ENCODE measurements at places on chromosomes 4 and X.
A peak's percentile ranks its signal among the peaks of the same experiment; 100 is the strongest.

DNA sequence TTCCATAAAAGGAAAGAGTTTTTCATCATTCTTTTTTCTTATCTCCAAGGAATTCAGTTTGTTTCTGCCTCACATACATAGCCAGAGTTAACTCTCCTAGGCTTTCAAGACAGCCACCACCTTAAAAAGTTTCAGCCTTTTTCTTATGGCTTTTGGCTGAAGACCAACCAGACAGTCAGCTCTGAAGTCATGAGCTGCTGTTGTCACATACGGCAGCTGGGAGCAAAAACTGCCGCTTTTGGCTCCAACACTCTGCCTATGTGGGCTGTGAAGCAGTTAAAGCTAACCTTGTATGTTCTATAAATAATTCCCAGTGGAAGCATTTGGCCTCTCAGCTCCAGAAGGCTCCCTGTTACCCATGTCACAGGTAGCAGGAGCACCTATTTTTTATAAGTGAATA lies 104.1 kb downstream of the KLHL4 start:
- DNase-seq, result no peak

DNA sequence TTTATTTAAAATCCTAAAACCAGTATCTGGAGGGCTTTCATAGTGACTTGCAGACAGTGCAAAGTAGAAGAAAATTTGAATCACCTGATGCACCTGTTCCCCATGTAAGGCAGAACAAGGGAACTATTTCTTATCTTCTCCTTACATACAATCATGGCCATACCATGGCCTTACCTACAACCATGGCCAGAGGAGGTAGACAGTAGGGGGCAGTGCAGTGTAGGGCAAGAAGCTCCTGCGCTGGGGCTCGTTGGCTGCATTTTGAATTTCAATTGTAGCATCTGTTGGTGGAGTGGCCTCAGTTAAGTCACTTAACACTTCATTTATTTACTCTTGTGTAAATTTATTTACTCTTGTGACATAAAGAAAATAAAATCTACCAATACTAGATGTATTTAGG lies 33.0 kb downstream of the GALNTL6 start:
- DNase-seq, result peak; percentile 10

DNA sequence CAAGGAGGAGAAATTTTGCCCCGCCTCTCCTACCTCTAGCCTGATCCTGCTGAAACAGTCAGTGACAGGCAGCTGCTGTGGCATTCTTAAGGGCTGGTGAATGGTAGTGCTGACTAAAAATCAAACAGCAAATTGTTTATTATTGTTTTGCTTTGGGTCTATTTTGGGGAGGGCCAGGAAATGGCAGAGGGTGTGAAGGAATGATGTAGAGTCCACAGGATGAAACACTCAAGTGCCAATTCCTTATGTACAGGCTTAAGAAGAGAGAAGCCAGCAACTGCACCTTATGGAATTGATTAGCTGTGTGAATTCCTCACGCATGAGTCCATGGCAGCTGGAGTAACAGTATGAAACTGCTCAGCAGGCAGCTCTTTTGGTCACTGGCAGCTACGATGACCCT lies 39.7 kb downstream of the VEGFC start:
- no peak for DNase-seq

- no peak for DNase-seq
Observed at GRCh38 chrX:126141014-126141413, 25.1 kb downstream of the DCAF12L2 start.

DNA sequence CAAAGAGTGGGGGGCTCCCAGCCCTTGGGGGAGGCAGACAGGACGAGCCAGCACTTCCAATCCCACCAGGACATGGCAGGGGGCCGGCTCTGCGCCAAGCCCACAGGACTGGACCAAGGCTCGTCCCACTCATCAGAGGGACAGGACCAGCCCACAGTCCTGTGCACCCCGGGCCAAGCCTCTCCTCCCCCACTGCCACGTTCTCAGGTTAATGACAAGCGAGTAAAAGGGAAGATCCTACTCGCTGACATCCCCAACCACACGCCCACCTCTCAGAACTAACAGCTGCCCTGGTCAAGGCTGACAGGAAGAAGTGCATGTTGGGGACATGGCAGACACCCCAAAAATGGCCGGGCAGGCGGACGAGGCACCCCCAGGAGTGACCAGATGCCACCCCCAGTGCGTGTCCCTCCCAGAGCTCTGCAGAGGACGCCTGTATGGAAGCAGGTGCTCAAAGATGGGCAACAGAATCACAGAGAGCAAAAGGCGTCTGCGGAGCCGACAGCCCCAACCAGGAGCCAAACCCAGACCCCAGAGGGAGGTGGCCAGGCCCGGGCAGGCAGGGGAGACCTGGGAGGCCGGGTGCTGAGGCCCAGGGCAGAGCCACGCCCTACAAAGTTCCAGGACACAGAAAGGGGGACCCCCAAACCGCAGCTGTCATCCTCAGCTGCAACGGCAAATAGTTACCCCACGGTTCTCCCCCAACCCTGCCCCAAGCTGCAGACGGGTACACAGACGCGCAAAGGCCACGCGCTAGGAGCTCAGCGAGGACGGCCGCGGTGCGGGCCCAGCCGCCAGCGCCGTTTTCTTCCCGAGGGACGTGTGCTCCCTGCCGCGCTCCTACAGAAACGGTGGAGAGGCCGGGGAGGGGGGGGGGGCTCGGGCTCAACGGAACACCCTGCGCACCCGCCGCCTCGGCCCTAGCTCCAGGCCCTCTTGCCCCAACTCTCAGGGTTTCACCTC lies 1.7 kb downstream of the CTBP1 start:
- no peak for DNase-seq

DNA sequence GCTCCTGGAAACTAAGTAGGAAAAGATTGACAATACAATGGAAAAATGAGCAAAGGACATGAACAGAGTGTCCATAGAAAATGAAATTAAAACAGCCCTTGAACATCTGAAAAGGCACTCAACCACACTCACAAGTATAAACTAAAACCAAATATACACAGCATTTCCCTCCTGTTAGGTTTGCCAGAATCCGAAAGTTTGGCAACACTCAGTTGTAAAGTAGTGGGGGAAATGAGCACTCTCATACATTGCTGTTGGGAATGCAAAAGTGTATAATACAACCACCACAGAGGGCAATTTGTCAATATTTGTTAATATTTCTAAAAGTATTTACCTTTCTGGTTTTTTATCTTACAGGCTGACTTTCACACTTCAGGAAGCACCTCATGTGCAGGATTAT lies 84.2 kb upstream of the TMEM164 start:
- no peak for DNase-seq

GRCh38 chrX:11429538-11430085 lies 136.4 kb downstream of the AMELX start:
- no peak for DNase-seq

DNA sequence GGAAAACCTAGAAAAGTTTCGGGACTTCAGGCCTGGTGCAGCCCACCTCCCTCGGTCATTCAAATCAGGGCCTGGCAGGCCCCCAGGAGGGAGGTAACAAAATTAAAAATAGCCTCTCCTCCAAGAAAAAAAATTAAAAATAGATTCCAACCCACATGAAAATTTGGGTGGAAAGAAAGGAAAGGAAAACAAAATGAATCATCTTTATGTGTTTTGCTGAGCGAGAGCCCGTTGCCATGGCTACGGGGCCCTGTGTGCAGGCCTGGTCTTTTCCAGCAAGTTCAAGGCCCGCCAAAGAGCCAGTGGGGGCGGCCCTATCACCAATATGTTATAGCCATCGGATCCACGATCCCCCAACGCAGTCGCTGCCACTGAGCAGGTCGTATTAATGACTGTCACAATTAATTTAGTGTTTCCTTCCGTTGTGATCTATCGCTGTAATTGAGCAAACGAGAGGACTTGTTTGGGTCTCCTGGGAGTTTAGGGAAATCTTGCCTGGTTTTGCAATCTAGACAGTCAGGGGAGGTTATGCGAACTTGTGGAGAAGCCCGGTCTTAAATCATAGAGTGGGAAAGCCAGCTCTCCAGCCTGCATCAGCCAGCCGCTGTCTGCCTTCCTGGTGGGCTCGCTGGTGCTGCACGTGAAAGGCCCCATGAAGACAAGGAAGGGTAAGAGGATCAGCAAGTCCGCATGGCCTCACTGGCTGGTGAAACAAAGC lies 452.4 kb downstream of the BCOR start:
- no peak for DNase-seq

DNA sequence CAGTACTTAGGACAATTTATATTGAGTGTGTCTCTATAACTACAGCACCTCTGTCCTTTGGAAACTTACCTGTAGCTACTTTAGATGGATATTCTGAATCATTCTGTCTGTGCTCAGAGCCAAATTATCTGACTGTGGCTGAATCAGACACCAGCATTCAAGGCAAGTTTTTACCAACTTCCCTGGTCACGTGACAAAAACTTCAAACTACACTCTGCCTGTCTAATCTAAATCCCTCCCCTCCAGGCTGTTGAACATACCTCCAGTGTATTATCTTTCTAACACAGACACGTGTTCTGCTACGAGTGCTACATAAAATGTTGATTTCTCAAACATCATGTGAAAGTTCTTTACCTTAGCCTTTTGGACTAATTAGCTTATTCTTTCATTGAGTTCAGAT lies 641.2 kb upstream of the CPEB2 start:
- DNase-seq, result no peak

DNA sequence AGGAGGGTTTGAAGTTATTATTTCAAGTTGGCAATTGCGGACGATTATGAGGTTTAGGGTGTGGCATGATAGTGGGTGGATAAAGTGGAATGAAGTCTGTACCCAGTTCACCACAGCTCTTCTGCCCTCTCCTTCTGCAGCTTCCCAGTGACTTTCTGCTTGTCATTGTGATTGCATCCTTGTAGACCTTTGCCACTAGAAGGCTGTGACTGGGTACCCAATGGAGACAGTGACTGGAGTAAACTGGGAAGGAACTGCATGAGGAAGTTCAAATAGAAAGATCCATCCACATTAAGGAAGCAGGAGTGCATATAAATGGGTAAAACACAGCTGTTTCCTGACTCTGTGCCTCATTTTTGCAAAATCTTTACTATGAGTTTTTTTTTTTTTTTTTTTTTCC lies 53.5 kb upstream of the SPANXN3 start:
- no peak for DNase-seq

- DNase-seq, result no peak
Observed at GRCh38 chrX:100654261-100654660, 10.3 kb downstream of the SRPX2 start.

GRCh38 chrX:41903544-41903943 lies 19.8 kb downstream of the CASK start:
- DNase-seq, result no peak

DNA sequence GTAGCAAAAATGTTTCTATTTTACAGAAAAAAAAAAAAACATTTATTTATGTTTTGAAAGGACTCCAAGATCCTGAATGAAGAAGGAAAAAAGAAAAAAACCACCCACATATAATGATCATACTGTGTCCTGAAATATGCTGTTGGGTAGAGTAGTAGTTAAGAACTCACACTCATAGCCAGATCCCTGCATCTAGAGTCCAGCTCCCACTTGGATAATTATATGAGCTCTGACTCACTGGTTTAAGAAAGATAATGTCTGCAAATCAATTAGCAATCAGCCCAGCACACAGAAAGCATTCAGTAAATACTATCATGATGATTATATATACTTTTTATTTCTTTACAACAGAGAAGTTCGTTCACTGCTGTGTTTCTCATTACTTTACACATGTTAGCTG lies 46.7 kb upstream of the MXRA5 start:
- DNase-seq, result no peak

- DNase-seq, result no peak
Observed at GRCh38 chrX:71182871-71183270, 38.2 kb downstream of the NLGN3 start.

Measured in NCI-H2081 treated with DMSO at 0.1 percent for 48 hours (cell line).